ENCODE measurements at places on chromosomes 12 and 14.

GRCh38 chr12:9810671-9811070 is 16.6 kb upstream of the KLRF1 start:
- no peak for DNase-seq

- no peak for DNase-seq
Observed at GRCh38 chr14:68359837-68360552, 432.9 kb downstream of the ZFP36L1 start.

DNA sequence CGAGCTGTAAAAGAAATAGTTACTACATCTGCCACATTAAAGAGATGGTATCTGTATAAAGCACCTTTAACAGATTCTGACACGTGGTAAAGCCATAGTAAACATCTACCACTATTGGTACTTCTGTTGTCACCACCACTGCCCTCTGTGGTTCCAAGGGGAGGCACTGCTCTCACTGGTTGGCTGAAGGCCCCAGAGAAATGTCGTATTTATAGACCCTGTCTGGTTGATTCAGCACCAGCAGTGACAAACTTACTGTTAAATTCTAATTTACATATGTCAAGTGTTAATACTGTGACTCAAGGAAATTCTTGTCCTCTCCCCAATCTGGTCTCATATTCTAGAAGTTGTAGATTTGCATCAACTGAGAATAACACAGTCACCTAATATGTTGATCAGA is 281.1 kb downstream of the ERC1 start:
- DNase-seq, result no peak

- DNase-seq, result no peak
Observed at GRCh38 chr12:123741937-123742572, 20.0 kb upstream of the DNAH10 start.

GRCh38 chr14:41449066-41449465 is 157.6 kb upstream of the LRFN5 start:
- no peak for DNase-seq

GRCh38 chr12:105706973-105707334 is 376.5 kb downstream of the C12orf75 start:
- DNase-seq, result no peak

DNA sequence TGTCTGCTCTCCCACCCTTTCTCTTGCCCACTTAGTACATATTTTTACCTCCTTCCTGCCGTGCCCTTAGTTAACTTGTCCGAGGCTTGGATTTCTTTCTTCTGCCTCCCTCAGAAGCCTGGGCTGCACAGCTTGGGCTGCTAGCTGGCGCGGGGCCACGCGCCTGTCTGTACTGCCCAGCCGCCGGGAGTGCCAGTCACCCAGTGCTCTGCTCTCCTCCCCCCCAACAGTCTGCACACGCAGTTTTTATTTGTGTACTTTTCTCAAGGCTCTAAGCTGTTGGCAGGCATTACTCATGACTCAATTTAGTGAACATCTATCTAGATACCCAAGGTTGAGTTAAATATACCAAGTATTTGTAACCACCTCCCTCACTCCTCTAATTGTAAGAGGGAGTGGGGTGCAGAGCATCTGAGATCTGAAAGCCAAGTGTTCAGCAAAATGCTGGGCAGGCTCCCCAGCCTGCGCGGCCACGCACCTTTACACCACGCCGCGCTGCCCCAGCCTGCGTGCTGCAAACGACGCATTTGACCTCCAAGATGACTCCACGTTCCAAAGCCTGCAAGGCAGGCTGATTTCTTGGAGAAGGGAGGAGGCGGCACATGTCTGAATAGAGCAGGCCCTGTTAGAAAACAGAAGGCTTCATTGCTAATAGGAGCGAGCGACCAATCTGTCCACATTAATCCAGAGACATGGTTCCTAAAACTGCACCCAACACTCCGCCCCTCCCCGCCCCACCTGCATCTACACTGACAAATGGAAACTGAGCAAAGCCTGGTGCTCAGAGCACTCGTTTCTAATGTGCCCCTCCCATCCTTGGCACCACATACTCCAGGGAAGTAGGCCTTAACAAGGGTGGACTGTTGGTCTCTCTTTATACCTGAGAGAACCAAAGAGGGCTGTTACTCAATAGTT is 18.2 kb upstream of the CACNA2D4 start:
- no peak for DNase-seq

DNA sequence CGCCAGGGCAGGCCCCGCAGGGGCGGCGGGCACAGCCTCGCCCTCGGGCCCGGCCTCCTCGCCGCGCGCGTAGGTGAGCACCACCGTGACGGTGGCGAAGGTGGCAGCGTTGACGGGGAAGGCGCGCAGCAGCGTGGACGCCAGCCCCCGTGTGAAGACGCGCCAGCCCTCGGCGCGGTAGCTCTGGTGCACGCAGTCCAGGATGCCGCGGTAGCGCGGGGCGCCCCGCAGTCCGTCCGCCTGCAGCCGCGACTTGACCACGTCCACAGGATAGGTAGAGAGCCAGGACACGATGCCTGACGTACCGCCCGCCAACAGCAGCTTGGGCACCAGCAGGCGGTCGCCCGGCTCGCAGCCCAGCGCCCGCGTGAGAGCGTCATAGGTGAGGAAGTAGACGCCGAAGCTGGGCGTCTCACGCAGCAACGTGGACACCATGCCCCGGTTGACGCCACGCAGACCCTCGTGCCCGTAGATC is 13.9 kb downstream of the SLC25A29 start:
- no peak for DNase-seq

GRCh38 chr12:89392391-89392790 is 40.1 kb upstream of the DUSP6 start:
- DNase-seq, result no peak

- no peak for DNase-seq
Observed at GRCh38 chr12:105681341-105681740, 350.9 kb downstream of the C12orf75 start.

DNA sequence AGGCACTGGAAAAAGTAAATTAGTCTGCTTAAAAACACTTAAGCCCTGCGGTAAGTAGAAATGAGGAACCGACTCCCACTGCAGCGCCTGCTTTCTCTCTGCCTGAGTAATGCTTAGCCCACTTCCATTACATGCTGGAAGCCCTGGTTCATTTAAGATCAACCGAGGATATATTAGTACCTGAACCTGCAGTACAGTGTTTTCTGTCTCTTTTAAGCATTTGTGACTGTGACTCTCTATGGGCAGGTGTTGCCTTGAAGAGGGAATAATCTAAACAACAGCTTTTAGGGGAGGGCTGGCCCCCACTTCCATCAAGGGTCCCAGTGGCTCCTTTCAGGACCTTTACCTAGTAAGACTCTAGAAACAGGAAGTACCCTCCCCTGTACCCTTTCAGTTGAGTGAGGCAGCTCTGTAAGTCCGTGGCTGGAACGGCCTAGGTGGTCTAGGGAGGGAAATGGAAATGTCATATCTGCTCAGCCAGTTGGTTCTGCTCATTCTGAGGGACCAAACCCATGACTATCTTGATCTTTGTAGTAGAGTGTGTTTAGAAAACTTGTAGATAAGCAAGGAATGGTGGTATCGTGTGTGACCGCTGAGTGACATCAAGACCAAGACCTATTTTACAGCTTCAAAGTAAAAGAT is 56.2 kb downstream of the FNTB start:
- DNase-seq, result no peak

DNA sequence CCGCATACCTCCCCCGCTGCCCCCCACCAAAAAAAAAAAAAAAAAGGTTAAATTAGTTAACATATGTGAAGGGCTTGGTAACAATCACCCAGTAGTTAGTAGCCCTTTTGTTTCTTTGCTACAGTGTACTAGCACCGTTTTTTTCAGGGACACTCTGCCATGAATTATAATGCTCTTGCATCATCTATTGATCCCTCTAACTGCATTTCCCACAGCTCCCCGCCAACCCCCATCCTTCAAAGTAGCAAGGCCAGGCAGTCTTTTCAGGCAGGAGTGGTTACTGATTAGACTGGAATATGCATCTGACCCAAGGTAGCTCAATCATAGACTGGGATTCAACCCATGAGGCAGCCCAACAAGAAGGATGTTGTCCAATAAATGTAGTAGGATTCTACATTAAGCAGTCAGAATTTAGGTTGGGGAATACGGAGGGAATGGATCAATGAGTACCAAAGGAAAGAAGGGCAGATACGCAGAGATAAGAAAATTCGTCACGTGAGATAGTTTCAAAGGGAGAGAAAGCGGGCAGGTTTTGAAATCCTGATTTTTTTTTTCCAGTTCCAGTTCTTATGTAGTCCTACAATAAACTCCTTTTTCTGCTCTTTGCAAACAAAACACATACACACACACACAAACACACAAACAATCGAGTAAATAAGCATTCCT is 39.8 kb upstream of the CRACR2A start:
- no peak for DNase-seq

- no peak for DNase-seq
Observed at GRCh38 chr14:23306412-23307145, at the start of gene BCL2L2. Gene BCL2L2, plus strand, starts transcription at chr14:23306833. Its CDS starts 935 bp downstream, at chr14:23307768.

DNA sequence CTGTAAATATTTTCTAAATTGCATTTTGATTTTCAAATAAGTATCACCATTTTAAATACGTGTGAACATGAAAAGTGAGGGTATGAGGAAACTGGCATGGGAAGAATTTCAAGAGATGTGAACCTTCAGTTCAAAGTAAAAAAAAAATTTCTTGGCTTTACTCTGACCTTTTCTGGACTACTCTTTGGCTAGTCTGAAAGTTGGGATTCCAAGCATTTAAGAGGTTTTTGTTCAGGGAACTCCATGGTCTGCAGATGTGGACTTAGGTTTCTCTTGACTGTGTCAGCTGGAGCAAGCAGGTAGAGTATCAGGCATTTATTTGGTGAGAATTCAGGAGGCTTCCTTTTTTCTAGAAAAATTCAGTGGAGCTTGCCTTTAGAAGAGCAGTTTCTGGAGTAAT is 311.6 kb downstream of the LRIG3 start:
- DNase-seq, result no peak

GRCh38 chr12:47419497-47419896 is 286.3 kb downstream of the RPAP3 start:
- no peak for DNase-seq

- DNase-seq, result no peak
Observed at GRCh38 chr14:105851716-105852377, 325.5 kb downstream of the TMEM121 start.

DNA sequence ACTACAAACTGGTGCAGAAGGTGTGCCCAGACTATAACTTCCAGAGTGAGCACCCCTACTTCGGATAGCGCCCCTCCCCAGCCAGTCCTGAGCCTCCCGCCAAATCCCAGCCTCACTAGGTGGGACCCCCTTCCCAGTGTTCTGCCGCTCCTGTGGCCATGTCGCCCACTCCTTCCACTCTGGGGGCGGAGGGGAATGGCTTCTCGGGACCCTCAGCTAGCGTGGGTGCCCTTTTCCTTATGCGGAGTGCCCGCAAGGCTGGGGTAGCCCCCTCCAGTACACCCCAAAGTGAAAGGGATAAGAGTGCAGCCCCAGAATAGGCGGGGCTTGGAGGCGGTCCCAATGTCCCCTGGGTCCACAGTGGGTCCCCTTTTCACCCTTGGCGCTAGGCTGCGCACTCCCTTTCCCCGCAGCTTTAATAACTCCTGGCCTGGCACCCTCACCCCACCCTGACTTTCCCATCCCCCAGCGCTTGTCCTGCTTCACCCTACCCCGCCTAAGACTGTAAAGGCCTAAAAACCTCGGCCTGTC is 3.8 kb upstream of the SHMT2 start:
- DNase-seq, result no peak

GRCh38 chr12:50242751-50243191 is 40.5 kb downstream of the LIMA1 start:
- no peak for DNase-seq

DNA sequence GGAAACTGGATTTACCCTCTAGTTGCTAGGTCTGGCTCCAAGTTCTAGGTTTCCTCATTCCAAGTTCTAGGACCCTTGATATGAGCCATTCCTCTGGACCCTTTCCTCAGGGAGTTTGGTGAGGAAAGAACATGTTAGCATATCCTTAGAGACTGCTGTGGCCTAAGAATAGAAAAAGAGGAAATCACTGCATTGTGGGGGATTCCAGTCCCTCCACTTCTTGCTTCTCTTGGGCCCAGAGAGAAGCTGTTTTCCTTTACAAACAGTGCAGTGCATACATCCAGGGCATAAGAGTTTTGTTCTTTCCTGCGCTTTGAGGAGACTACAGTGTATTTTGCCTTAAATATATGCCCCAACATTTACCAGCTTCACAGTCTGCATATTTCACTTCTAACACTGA is 59.0 kb downstream of the LLPH start:
- DNase-seq, result no peak

GRCh38 chr14:106417224-106418049 is 891.1 kb downstream of the TMEM121 start:
- peak; percentile 90 for DNase-seq

DNA sequence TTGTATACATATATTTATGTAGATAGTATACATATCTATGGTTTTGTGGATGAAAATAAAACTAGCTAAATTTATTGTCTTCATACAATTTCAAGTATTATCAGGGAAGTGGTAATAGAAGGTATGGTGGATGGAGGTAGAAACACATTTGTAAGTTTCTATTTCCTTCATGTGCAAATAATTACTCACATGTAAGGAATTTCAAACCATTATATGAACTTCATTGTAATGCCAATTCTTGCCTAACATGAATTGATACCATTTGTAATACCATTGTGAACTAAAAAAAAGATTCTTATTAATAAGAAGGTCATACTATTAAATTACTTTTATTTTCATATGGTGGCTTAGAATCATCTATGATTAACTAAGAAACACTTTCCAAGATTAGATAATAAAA is 20.1 kb upstream of the PPFIA2 start:
- no peak for DNase-seq

DNA sequence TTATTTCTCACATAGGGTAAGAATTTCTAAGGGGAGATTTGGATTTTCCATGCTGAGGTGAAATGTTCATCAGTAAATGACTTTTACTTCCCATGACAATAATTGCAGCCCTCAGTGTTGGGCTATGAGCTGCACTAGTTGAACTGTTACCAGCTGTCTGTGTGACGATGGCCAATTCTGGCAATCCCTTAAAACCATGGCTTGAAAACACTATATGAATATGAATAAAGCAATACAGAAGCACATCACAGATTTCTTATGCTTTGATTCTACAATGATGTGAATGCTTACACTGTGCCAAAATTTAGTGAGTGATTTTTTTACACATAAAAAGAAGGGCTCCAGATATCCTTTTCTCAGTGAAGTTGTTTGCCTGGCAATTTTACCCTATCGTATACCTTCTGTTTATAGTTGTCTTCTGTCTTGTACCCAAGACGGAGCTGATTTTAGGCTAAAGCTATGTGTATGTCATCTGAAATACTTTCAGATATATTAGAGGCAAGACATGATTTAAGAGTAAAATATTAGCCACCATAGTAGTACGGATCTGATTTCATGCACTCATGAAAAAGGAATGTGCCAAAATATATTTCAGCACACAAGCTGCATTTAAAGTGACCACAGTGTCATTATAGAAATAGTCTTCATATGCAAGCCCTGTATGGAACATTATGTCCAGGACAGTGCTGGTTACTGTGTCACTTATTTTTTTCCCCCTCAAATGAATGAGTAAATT is 52.0 kb downstream of the SLC38A4 start:
- DNase-seq, result no peak

- no peak for DNase-seq
Observed at GRCh38 chr14:77037215-77037937, 8.9 kb upstream of the IRF2BPL start.

All from GM12864 (cell line).